ENCODE measurements at places on chromosomes 4 and X. TPM values are rescaled to one million over a fixed set of nuclear protein-coding genes. Genes with fewer than 3 reads are reported as not detected.

Gene PRR32
- total RNA-seq, result not detected

Gene TMEM144
- 12.9 TPM for total RNA-seq

Gene ASB5
- not detected for total RNA-seq

Gene BEX5
- total RNA-seq, result not detected

- DNase-seq, result no peak
These were observed 50.0 kb upstream of the AADAT start for GRCh38 chr4:170139764-170140163.

- no peak for DNase-seq
These were observed 822.3 kb upstream of the TENM3 start for GRCh38 chr4:181420950-181421349.

GRCh38 chrX:46693149-46693548, 65.8 kb downstream of the SLC9A7 start:
- DNase-seq, result no peak

- no peak for DNase-seq
These were observed 816 bp downstream of the NMU start for GRCh38 chr4:55635282-55635681.

- peak; percentile 35 for DNase-seq
These were observed 32.7 kb upstream of the AMBN start for GRCh38 chr4:70559211-70559830.

- DNase-seq, result no peak
These were observed 123.0 kb upstream of the AP1S2 start for GRCh38 chrX:15977644-15978043.

- DNase-seq, result no peak
These were observed 318.2 kb downstream of the CCSER1 start for GRCh38 chr4:90445380-90445779.

- DNase-seq, result no peak
These were observed 328.5 kb upstream of the FGF16 start for GRCh38 chrX:77118686-77119085.

DNA sequence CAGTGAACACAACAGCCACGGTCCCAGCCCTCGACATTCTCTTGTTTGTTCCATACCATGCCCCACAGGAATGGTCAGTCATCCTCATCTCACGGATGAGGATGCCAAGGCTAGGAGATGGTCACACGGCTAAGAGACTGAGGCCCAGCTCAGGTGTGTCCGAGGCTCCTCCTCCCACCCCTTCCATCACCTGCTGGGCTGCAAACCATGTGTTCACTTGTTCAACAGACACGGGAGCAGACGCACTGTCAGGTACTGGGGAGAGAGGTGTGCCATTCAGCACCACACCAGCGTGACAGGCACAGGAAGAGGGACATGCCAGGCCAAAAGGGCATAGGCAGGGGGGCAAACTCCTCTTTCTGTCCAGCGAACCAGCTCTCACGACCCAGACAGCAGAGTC, 45.9 kb downstream of the ABLIM2 start:
- no peak for DNase-seq

- DNase-seq, result no peak
These were observed 29.4 kb upstream of the NEUROG2 start for GRCh38 chr4:112545346-112545745.

GRCh38 chr4:24203926-24204325, 314.1 kb upstream of the PPARGC1A start:
- no peak for DNase-seq
